Spleen (tissue), 13 donors: ENCODE measurements at places on chromosomes 12 and 14.

DNA sequence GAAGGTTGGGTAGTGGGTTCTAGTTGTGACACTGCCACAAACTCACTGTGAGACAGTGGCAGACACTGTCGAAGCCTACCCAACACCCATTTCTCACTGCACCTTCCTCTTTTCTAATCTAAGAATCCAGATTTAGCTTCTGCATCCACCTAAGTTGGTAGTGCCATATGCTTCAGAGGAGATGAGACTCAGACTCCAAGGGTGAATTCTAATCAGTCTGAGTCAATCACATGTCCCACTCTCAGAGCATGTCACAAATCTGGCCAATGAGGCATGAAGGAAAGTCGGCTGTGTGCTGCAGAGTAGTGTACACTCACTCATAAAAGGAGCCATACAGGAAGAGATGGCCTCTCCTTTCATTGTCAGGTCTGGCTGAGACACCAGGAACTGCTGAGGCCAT, 102.1 kb upstream of the RAP1B start:
- no peak for DNase-seq

DNA sequence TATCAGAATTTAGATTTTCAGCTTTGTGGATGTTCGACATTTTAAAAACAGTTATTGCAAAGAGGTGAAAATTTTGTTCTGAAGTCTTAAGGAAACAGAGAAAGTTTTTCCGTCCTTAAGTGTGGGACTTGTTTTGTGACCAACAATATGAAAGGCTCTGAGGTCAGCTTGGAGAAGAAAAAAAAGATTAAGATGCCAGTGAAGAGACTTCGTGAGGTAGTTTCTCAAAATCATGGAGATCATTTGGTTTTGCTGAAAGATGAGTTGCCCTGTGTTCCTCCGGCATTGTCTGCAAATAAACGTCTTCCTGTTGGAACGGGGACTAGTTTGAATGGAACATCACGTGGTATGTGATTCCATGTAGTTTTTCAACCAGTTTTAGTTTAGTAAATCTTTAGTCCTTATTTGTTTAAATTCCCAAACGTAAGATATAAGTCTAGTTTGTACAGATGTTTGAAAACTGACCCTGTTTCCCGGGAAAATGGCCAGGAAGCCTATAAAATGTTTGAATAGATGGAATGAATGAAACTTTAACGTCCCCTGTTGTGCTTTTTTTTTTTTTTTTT, 682 bp downstream of the KIAA0586 start:
- no peak for DNase-seq

GRCh38 chr14:54490445-54491175, 1.8 kb upstream of the GMFB start:
- DNase-seq, result no peak

DNA sequence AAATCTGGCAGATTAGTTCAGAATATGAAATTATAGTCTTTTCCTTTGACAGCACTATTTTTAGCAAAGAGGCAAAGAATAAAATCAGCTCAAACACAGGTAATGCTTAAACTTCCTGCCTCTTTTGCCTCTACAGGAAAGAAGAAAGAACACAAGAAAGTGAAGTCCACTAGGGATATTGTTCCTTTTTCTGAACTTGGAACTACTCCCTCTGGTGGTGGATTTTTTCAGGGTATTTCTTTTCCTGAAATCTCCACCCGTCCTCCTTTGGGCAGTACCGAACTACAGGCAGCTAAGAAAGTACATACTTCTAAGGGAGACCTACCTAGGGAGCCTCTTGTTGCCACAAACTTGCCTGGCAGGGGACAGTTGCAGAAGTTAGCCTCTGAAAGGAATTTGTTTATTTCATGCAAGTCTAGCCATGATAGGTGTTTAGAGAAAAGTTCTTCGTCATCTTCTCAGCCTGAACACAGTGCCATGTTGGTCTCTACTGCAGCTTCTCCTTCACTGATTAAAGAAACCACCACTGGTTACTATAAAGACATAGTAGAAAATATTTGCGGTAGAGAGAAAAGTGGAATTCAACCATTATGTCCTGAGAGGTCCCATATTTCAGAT, 17.4 kb downstream of the TMPO start:
- no peak for DNase-seq

DNA sequence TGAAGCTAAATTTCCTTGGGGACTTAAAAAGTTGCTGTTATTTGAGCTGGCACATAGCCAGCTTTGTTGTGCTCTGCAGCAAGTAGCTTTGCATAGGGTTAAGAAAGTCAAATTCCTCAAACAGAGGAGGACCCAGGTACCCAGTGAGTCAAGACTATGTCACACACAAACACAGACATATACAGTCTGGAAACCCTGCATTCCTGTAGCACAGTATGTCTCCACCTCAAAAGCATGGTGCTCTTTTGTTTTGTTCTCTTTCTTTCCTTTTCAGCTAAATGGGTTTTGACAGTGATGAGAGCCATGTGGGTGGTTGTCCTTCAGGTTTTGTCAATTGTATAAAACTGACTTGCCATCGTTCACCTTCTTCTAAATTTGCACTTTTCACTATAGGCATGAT, 179.6 kb upstream of the DIO2 start:
- no peak for DNase-seq

DNA sequence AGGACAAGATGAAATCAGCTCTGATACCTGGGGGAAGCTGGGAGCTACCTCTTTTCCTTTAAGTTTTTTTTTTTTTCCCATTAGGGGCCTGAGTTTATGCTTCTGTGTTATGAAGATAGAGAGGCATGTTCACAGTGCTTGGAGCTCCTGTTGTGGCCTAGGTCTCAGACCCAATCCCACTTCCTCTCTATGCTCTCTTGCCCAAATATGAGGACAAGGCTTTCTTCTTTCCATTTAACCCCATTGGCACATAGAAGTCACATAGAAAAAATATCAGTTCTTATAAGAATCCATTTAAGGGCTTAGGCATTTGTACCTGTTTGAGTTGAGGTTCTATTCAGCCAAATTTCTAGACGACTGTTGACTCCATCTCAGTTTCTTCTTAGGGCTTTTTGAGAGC, 12.6 kb downstream of the MRPS35 start:
- no peak for DNase-seq

DNA sequence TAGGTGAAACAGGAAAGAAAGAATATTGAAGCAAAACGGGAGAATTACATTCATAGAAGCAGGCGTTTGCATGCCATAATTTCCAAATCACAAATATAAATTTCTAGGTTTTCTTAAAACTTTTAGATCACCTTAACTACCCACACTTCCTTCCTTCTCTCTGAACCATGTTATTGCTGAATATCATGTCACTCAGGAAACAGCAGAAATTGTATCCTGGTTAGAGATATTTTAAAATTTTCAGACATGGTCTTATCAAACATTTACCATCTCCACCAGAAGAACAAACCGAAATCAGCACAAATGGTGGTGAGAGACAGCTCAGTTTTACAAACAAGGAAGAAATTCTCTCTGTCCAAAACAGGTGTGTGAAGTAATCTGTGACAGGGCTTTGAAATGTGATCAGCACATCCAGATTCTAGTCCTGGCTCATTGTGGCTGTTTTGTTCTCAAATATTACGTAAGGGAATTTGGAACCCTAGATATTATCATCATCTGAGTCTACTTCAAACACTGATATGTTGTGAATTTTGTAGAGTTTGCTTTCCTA, 16.3 kb downstream of the TESPA1 start:
- no peak for DNase-seq

DNA sequence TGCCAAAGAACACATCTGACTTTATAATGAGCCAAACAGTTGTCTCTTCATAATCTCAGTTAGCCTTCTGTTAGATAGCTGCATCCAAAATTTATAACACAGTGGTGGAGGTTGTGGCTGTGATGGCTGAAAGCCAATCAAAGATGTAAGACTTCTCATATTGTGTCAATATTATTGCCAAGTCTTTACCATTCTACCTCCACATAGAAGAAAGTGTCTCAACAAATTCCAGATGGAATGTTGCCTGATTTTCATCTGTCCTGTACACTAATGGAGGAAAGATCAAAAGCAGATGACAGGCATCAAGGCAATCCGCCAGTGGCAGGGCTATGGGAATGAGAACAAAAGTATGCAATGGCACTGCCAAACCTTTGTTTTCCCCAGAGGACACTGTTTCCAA, 813.1 kb upstream of the NOVA1 start:
- DNase-seq, result no peak

DNA sequence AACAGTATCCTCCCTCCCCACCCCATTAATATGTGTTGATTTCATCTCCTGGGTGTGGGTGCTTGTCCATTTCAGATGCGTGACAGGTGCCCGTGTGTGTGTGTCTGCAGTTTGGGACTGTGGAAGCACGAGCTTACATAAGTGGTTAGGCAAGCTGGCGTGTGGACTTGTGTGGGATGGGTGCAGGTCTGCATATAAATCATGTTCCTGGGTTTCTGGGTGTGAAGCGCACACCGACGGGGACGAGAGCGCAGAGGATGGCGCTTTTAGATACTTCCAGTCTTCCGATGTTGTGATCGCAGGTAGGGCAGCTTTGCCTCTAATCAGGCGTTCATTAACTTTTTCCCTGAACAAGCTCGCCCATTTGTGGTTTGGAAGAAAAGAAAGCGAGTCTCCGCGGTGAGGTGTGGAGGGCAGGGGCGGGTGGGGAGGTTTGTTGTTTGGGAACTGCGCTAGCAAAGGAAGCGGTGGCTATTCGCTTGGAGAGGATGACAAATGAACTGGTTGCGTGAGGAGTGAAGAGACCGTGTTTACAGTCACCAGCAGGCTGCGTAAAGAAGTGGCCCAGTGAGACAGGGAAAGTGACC, 865 bp downstream of the RGS6 start:
- DNase-seq, result no peak

DNA sequence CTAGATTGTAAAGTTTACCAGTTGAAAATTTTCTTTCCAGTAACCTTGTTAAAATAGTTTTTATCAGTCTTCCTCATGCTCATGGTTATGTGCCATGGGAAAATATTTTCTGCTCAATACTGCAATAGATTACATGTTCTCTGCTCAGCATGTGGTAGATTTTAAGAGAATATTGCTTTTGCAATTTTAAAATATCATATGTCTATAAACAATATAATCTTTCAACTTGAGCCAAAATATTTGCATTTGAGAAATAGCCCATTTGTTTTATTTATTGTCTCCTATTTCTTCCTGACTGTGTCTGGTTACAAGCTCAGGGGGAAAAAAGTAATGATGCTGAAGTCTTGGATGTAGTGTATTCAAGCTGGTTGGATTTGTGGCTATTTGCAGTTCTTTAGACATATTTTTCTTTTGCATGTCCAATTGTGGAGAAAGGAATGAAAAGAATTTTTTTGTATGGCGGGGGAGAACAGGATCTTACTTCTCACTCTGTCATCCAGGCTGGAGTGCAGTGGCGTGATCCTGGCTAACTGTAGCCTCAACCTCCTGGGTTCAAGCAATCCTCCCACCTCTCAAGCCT, 342.6 kb upstream of the NAV3 start:
- DNase-seq, result no peak

DNA sequence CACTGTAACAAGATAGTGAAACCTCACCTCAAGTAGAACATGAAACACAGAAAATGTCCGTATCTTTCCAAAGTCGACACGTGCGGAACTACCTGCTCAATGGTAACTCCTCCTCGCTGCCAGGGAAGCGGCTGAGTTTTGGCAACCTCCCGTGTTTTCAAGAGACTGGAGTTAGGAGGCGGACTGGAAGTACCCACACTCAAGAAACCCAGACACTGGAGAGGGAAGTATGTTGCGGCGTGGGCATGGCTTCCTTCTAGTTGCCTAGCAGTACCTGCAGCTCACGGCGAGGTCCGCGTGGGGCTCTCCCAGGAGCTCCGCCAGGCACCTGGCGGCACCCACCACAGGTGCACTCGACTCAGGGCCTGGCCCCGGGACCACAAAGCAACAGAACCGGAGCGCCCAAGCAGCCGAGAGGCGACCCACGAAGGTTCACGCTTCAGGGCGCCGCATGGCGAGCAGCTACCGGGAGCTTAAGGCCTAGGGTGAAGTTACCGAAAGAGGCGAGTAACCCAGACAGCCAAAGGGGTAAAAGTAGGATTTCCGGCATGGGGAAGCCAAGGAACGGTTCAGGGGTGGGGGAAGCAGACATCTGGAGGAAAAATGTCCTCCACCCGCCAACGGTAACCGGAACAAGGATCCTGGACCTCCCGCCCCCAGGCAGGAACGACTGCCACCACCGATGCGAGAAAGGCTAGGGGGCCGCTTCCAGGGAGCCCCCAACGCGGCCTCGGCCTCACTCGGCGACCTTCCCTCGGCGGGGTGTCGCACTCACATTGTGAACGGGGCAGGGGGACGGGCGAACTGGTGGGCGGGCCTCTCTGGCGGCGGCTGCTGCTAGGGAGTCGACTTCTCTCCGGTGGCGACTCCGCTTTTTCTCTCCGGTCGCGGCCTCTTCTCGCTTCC, 608 bp downstream of the PTGES3 start:
- peak; percentile 94 for DNase-seq

- no peak for DNase-seq
Measured at GRCh38 chr14:33811721-33812120, 139.2 kb downstream of the EGLN3 start.

DNA sequence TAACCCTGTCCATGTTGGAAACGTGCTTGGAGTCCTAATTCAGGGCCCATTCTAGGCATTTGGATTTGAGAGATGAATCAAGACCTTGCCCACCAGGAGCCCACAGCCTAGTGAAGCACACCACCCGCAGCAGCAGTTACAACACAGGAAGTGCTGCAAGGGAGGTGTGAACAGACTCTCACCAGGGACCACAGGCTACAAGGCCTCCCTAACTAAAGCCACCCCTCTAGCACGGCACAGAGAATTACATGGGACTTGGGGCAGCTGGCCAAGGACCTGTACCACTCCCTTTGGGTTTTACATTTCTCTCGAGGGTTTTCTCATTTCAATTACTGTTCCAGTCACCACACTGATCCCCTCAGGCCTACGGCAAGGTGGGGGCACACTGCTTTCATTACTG, 49.5 kb upstream of the FOXN3 start:
- DNase-seq, result peak; percentile 84

DNA sequence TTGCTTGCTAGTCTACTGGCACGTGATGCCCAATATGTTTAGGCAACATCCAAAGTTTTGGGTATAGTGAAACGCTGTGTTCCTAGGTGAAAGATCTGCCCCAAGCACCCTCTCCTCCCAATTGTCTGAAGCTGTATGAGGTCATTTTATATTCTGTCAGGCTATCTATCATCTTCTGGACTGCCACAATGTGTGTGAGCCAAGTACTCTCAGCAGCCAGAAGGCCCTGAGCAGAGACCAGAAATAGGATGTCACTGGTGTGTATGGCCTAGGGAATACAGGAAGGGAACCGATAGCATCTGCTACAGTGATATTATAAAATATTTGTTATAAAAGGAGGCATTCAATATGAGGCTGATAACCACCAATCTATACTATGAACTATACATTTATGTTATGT, 7.9 kb upstream of the PDE3A start:
- DNase-seq, result no peak

DNA sequence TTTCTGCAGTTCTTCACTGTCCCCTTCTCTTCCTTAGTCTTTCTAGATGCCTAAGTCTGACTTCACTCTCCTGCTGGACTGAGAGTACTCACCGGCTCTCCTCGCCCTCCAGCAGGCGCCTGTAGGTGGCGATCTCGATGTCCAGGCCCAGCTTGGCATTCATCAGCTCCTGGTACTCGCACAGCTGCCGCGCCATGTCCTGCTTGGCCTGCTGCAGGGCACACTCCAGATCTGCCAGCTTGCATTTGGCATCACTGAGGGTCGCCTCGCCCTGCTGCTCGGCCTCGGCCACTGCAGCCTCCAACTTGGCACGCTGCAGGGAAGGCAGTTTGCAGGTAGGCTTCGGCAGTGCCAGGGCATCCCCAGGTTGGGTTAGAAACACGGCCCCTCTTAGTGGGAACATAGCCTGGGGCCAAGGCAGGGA, 5.2 kb downstream of the KRT84 start:
- no peak for DNase-seq

- DNase-seq, result no peak
Measured at GRCh38 chr12:64053117-64053516, 169.0 kb downstream of the KICS2 start.

GRCh38 chr12:121784460-121784859, 9.0 kb downstream of the RHOF start:
- no peak for DNase-seq
